NCI-H1417 (cell line): ENCODE measurements at places on chromosomes 5 and 9.
A peak's percentile ranks its signal among the peaks of the same experiment; 100 is the strongest.

- DNase-seq: no peak
Observed at GRCh38 chr9:86756576-86757381, 190.5 kb downstream of the GAS1 start.

GRCh38 chr5:116750631-116751580 lies 176.3 kb upstream of the SEMA6A start:
- no peak for DNase-seq

- DNase-seq: no peak
Observed at GRCh38 chr5:31317665-31318064, 124.2 kb downstream of the CDH6 start.

GRCh38 chr5:102049517-102049916 lies 246.6 kb downstream of the SLCO4C1 start:
- no peak for DNase-seq

- DNase-seq: no peak
Observed at GRCh38 chr5:115402822-115403577, 106.5 kb upstream of the CCDC112 start.

- peak; percentile 22 for DNase-seq
Observed at GRCh38 chr5:136132087-136132486, 558 bp upstream of the SMAD5 start.

- DNase-seq: peak; percentile 19
Observed at GRCh38 chr5:123035360-123035917, 1.1 kb downstream of the PPIC start.

- no peak for DNase-seq
Observed at GRCh38 chr9:92353051-92353450, 27.3 kb downstream of the CENPP start.

- DNase-seq: no peak
Observed at GRCh38 chr5:95927927-95928723, 33.5 kb downstream of the ELL2 start.

- DNase-seq: no peak
Observed at GRCh38 chr5:168531987-168532864, 3.1 kb downstream of the FBLL1 start.

DNA sequence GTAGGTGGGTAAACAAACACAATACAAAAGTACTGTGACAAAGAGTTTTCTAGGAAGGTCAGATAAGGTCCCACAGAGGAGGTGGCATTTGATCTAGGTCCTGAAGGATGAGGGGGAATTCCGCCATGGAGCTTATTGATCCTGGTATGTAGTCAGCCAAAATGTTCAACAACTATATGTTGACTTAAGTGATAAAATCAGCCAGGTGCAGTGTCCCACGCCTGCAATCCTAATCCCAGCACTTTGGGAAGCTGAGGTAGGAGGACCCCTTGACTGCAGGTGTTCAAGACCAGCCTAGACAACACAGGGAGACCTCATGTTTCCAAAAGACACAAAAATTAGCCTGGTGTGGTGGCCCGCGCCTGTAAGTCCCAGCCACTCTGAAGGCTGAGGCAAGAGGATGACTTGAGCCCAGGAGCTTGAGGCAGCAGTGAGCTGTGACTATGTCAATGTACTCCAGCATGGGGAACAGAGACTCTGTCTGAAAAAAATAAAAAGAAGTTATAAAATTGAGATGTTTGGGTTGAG lies 46.4 kb upstream of the PLIN2 start:
- DNase-seq: no peak

GRCh38 chr5:177393206-177393765 lies 7.2 kb downstream of the PFN3 start:
- no peak for DNase-seq

GRCh38 chr5:133247881-133248624 lies 196.2 kb downstream of the HSPA4 start:
- DNase-seq: no peak

- DNase-seq: peak; percentile 59
Observed at GRCh38 chr5:111755345-111755941, 1.6 kb downstream of the NREP start.

DNA sequence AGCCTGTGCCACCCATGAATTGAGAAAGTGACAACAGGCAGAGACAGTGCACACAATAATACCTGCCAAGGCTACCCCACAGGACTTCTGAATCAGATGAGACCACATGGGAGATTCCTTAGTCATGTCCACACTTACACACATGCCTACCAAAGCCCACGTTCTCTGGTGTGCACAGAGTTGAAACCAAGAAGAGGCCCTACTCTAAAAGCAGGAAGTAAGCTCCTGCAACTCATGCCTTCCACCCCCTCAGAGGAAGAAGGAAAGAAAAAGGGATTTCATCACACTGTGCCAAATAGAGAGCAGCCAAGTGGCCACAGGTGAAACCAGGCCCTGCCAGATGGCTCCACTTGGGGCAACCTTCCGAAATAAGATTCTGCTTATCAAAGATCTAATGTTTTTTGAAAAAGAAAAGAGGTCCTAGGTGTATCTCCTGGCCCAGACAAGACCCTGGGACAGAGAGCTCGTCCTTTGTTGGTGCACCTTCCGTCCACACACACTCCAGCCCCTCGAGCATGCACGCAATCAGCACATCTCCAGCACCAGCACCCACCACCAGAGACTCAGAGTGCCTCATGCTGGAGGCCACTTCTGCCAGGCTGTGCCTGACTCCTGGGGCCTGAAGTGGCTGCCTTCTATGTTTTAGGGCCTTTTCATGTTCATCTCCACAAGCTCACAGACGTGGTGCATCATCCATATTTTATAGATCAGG lies 114.6 kb upstream of the SPOCK1 start:
- DNase-seq: no peak

DNA sequence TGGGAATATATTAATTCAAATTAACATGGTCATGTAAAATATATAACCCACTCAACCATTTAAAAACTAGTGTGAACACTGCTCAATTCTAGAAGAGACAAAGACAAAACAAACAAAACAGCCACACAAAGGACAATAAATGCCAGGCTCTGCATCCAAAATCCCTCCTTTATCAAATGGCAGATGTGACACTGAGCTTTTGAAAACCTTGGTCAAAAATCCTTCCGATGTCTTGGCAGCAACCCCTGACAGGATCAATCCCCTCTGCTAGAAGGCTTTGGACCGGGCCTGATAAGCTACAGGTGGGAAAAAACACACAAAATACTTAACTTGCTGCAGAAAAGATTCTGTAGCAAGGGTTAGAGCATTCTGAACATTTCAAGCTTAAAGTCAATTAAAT lies 61.5 kb downstream of the ZFR start:
- DNase-seq: no peak

- no peak for DNase-seq
Observed at GRCh38 chr5:135973323-135974020, 18.7 kb upstream of the LECT2 start.

DNA sequence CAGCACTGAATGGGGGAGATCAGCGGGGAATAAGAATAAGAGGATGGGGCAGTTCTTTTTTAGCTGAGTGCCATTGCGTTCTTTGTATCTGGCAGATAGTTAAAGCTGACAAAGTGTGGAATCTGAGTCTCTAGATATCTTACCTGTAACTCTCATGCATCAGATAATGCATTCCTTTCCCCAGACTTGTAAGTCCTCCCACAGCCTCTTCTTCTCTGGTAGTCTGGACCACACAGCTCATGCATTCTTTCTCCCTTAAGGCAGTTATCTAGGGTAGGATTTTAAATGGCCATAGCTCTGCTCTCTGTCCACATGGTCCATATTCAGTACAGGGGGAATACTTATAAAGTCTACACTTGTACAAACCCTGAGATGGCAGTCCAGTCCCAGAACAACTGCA lies 54.0 kb upstream of the FGF10 start:
- no peak for DNase-seq

- DNase-seq: no peak
Observed at GRCh38 chr5:154753792-154754191, 1.4 kb upstream of the LARP1 start.

DNA sequence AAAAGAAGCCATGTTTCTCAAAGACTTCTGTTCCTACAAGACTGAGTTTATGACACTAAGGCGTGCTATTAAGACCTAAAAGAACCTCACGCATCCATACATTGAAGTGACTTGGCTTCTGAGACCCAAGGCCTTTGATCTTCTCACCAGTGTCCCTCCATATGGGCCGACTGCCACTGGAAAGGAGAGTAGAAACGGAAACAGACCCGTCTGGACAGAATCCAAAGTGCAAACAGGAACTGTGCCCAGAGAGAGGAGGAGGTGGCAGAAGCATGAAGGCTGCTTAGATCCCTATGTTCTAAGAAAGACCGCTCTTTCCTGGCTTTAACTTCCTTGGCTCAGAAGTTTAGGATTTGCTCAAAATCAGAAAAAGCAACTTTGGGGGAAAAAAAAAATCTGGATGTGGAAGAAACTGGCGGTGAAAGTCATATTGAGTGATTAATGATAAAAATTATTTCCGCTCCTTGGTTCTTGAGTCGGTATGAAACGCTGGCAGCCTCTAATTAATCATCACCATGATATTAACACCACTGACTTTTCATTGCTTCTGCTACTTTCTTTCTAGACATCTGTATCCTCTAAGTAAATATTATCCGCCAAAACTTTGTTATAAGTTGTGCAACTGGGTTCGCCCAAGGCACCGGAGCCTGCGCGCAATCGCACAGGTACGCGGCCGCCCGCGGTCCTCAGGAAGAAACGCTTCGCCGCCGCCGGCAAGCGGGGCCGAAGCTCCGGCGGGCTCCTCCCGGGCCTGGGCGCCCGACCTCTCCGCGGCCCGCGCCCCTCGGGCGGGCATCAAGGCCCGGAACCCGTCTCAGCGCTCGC lies 726 bp downstream of the DAP start:
- peak; percentile 87 for DNase-seq

- no peak for DNase-seq
Observed at GRCh38 chr5:181204113-181204825, 727 bp downstream of the TRIM7 start.

- DNase-seq: no peak
Observed at GRCh38 chr9:90458485-90458884, 184.1 kb downstream of the DIRAS2 start.

GRCh38 chr9:72424131-72424530 lies 59.1 kb upstream of the ZFAND5 start:
- no peak for DNase-seq

DNA sequence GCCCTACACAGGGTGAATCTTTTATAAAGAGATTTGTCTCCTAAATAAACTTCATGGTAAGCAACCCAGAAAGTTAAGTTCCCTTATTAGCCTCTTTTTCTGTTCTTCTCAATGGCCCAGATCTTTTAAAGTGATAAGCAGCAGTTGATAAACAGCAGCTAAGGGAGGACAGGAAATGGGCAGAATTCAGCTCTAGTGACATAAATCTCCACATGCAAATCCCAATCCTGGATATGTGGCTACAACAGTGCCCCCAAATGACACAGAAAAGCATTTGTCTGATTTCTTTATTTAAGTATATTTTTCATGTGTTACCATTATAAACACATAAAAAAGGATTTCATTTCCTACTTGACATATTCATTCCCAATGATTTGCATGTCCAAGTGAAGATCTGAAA lies 199.0 kb downstream of the DTWD2 start:
- DNase-seq: peak; percentile 2

DNA sequence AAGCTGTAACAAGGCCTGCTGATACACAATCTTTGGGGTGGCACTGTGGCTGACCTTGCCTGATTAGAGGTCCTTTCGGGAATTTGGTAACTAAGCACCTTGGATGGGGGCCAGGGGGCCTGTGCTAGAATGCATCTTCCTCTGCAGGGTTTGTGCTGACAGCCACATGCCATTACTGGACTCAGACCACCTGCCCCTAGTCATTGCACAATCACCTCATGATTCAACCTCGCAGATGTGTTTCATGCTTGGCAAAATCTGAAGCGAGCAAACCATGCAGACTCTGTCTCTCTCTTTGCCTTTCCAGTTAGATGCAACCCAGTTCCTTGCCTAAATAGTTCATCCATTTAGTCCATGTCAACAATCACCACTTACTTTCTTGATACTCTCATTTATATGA lies 96.5 kb upstream of the ERCC6L2 start:
- DNase-seq: no peak

- DNase-seq: no peak
Observed at GRCh38 chr5:143117821-143118220, 285.7 kb downstream of the NR3C1 start.

DNA sequence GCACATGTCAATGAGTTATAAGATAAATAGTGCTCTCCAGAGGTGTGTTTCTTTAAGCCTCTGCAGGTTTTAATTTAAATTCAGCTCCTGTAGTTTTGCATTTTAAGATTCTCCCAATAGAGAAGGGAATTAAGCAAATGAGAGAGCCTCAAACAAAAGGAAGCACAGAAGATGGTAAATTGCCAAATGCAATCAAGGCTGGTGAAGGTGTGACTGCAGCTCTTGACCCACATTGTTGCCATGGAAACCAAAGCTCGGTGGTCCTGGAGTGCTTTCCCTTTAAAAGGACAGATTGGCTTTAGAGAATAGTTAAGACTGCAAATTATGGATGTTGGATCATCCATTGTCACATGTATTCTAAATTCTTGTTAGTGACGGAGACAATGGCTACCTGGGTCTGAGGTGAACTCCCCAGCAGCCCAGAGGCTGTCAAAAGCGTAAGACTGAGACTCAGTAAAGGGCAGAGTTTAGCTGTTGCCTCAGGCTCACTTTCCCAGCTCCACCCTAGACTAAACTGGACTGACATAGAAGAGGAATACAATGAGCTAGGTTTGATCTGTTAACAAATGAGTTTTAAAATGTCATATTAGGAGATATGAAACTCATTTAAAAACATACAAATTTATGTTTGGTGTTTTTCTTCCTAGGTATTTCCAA lies 12.3 kb downstream of the GAPT start:
- DNase-seq: peak; percentile 20

DNA sequence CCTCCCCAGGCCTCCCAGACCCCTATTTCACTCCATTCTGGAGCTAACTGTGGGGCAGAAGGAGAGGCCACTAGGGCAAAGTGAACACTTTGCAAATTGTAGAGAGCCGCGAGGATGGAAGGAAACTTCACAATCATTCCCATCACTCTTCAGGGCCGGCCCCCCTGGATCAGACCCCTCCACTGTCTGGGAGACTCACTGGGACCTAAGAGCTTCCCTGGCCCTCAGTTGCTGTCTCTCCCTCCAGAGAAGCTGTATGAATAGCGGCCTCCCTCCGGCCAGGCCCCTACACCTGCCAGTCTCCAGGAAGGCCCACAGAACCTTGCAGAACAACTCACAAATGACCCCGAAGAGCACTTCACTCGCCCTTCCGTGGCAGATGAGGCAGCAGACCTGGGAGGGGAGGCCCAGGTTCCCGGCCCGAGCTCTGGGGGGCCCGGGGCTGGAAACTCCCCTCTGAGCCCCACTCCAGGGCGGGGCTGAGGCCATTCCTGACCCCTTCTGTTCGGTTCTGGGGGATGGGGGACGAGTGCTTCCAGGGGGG lies 141.9 kb upstream of the IER5L start:
- peak; percentile 79 for DNase-seq

- peak; percentile 66 for DNase-seq
Observed at GRCh38 chr9:68841276-68842052, 136.4 kb downstream of the PIP5K1B start.

DNA sequence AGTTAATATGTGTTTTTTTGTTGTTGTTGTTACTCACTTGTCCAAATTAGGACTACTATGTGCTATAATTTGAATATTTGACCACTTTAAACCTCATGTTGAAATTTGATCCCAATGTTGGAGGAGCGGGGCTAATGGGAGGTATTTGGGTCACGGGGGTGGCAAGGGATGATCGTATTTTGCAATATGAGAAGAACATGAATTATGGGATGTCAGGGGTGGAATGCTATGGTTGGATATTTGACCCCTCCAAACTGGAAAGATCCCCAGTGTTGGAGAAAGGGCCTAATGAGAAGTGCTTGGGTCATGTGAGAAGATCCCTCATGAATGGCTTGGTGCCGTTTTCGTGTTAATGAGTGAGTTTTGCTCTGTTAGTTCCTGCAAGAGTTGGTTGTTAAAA lies 119.8 kb downstream of the NUDT12 start:
- no peak for DNase-seq
